ENCODE measurements at places on chromosomes 7 and 10. TPM values are rescaled to one million over a fixed set of nuclear protein-coding genes. Genes with fewer than 3 reads are reported as not detected.

DNA sequence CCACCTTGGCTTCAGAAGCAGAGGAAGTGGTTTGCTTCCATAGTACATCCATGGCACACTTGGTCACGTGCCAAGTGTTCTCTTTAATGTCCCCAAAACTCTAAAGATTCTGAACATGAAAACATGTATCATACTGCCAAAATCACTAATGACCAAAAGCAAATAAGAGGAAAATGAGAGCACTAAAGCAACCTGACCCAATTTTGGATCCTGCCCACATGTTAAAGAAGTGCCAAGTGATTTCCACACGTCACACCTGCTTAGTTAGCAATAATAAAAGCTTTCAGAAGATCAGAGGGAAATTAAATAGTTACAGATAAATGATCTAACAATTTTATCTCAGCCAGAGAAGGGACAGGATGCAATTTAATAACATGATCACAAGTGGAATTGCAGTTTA, 1170.0 kb downstream of the XPNPEP1 start:
- DNase-seq = no peak

EMX2 gene
- total RNA-seq = 3.9 TPM

NME8 gene
- total RNA-seq = not detected

TACR2 gene
- total RNA-seq = not detected

DNA sequence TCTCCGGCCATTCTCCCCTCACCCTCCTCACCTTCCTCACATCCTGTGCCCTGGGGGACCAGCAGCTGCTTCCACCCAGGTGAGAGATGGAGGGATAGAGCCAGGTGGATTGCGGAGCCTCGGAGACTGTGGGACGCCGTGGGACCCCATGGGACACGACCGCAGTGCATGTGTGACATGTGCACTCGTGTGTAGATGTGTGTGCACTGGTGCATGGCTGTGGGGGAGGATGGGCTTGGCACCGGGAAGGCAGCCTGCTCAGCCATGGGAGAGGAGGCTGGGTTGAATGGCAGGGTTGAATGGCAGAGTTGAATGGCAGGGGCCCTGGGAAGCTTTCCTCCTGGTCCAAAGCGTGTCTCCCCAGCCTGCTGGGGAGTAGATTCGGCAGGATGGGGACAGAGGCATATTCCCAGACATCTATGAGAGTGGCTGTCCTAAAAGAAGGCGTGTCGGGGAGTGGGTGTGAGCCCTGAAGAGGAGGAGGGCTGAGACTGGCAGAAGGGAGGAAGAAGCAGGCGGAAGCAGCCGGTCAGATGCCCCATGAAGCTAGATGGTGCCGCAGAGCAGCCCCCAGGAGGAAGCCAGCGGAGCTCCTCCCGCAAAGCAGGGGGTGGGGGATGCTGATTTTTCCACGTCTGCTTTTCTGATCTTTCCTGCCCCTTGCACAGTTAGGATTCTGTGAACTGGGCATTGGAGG, 815 bp downstream of the GIMAP8 start:
- DNase-seq = no peak

GRCh38 chr7:147509541-147510200, 1080.9 kb upstream of the C7orf33 start:
- no peak for DNase-seq

ACSM6 gene
- total RNA-seq = not detected

GRCh38 chr10:9869205-9869604, 1148.5 kb upstream of the CELF2 start:
- DNase-seq = peak; percentile 16

NPC1L1 gene
- not detected for total RNA-seq

FASTK gene
- 93.8 TPM for total RNA-seq

- DNase-seq = peak; percentile 18
These were observed 90.7 kb upstream of the C1QL3 start for GRCh38 chr10:16612115-16612980.

CCDC3 gene
- total RNA-seq = 1.1 TPM

FAM24A gene
- not detected for total RNA-seq

- no peak for DNase-seq
These were observed 21.4 kb downstream of the DENND2A start for GRCh38 chr7:140619176-140619575.

- DNase-seq = no peak
These were observed 362.0 kb downstream of the PAXIP1 start for GRCh38 chr7:154640917-154641316.

GRCh38 chr7:158758586-158759244, 54.1 kb upstream of the NCAPG2 start:
- no peak for DNase-seq

GRCh38 chr10:80530251-80530650, 7.5 kb upstream of the SH2D4B start:
- DNase-seq = peak; percentile 64

DNA sequence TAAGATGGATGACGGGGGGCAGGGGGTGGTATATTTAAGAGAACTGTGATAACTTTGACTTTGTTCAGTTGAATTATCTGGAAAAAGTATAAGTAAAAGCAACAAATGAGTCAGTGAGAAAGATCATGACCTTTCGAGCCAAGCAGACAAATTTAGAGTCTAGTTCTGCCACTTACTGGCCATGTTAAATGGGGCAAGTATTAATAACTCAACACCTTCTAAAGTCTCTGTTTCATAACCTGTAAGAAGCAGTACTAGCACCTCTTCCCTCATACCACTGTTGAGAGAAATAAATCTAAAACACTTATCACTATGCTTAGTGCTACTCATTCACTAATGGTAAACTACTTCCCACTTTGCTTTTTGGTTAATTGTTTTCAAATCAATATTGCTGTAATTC, 604.4 kb upstream of the LRRN3 start:
- no peak for DNase-seq

- DNase-seq = no peak
These were observed 784.7 kb upstream of the AUTS2 start for GRCh38 chr7:68813551-68814080.

SLC29A4 gene
- 1.4 TPM for total RNA-seq

CACNB2 gene
- not detected for total RNA-seq

RELN gene
- total RNA-seq = 2.4 TPM

DNA sequence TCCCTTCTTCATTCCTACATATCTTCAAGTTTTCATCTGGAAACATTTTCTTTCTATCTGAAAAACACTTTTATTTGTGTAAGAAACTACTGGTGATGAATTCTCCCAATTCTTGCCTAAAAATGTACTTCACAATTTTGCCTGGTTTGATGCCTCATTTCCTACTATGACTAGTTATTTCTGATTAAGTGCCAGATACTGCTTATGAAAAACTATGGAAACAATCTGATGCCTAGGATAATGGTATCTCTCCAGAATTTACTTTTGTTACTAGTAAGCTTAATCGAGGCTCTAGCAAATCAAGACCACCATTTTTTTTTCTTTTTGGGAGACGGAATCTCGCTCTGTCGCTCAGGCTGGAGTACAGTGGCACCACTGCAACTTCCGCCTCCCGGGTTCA, 31.3 kb downstream of the CACUL1 start:
- no peak for DNase-seq

DNA sequence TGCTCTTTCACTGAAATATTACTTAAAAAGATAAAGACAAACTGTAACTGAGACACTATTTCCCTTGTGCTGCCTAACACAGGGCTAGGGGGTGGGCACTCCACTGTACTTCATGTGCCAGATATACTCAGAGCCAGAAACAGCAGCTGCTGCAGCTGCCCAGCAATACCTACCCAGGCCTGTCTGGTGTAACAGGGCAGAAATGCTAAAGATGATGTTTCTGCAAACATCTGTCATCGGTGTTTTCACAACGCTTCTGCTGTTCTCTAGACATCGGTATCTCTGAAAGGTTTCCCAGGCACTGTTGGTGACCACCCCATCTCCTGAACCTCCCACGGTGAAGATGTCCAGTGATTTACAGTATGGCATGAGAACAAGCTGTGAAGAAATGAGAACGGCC, 42.7 kb downstream of the LAMB1 start:
- DNase-seq = no peak

DNA sequence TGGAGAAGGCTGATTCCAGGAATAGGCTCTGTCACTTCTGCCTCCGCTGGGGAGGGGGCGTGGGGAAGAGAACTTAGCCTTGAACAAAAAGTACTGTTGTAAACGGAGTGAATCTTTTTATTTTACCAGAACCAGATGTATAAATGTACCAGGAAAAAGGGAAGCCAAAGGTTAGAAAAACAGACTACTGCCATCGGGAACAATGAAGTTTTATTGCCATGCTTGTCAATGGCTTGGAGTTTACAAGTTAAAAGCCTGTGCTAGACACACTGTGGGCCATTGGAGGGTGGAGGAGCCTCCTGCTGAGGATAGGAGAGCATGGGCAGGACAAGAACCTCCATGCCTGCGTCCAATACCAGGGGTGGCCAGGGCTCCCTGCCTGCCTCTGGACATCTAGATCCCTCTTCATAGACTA, 161.7 kb upstream of the LYZL2 start:
- no peak for DNase-seq

CDCA7L gene
- total RNA-seq = 166 TPM

DNA sequence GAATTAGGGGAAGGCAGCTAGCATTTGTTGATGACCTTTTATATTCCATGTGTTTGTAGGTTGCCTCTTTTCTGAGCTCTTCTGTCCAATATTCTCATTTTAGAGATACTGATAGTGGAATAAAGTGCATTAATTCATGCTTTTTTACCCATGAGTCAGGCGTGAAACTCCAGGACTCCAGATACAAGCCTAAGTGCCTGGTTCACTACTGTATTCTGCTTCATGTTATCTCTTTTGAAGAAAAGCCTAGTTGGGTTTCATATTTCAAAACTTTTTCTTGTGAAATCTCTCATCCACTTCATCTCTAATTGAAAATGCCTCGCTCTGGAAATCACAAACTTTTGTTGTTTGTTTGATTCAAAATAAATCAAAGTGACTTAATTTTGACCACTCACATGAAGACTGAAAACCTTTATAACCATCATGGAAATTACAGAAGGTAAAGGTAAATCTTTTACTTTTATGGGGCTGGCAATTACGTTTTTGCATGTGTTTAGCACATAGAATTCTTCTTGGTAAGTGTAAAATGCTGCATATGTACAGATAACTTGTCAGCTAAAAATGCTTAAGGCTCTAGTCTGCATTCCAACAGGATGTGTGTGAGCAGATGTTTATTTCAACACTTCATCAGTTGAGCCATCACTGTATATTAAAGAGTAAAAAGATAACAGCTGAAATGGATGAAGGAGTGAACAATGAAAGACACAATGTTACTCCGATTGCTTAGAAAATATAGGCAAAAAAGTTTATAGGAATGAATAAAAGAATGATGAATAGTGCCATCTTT, 961.8 kb upstream of the CELF2 start:
- no peak for DNase-seq

GRCh38 chr10:112875476-112876267, 74.4 kb upstream of the TCF7L2 start:
- DNase-seq = peak; percentile 78

FAM25A gene
- not detected for total RNA-seq

GRCh38 chr10:132602614-132603013, 65.0 kb downstream of the INPP5A start:
- DNase-seq = no peak

GRCh38 chr7:106515321-106515720, 145.6 kb downstream of the CCDC71L start:
- no peak for DNase-seq

- DNase-seq = no peak
These were observed 230.9 kb downstream of the CAMK1D start for GRCh38 chr10:12579954-12580858.

GRCh38 chr7:66418537-66418936, 210.1 kb upstream of the KCTD7 start:
- no peak for DNase-seq

SRRT gene
- 116 TPM for total RNA-seq

ATOH7 gene
- not detected for total RNA-seq

IMMP2L gene
- total RNA-seq = 13.6 TPM

DKK1 gene
- total RNA-seq = 44.7 TPM

CLCN1 gene
- total RNA-seq = not detected

DNA sequence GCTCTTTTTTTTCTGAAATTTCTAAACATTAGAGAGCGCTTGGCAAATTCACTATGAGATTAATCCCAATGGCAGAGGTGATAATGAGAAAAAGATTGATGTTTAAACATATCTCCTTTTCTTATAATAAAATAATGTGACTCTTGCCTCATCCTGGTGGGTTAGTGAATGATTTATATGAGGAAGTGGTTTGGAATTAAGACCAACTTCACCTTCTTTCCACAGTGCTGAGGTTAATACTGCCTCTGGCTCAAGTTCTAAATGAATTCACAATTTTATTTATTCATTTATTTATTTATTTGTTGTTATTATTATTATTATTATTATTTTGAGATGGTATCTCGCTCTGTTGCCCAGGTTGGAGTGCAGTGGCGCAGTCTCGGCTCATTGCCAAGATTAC, 40.5 kb upstream of the ADO start:
- no peak for DNase-seq

DNA sequence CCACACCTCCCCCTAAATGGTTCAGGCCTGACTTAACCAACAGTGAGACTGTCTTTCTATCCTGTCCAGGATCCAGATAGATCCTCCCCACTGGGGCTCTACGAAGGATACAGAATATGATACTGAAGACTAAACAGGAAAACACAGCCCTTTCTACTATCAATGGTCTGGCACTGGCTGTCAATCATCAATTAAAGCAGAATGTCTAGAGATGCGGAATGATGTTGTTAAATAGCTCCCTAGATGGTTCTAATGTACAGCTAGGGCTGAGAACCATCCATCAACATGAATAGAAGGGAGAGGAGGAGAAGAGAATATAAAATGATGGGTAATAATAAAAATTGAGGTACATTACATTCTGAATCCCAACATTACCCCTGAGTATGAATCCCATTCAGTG, 314.3 kb upstream of the CELF2 start:
- no peak for DNase-seq

Data from Daoy (cell line).